Stimulated activated CD8-positive, alpha-beta memory T cell treated with anti-CD3 and anti-CD28 coated beads, Interleukin-7, amount 100 ng/mL, for 1 hour (primary cell): ENCODE measurements at places on chromosomes 12 and 14.

- DNase-seq: no peak
Measured at GRCh38 chr14:50762931-50763300, 68.0 kb downstream of the NIN start.

DNA sequence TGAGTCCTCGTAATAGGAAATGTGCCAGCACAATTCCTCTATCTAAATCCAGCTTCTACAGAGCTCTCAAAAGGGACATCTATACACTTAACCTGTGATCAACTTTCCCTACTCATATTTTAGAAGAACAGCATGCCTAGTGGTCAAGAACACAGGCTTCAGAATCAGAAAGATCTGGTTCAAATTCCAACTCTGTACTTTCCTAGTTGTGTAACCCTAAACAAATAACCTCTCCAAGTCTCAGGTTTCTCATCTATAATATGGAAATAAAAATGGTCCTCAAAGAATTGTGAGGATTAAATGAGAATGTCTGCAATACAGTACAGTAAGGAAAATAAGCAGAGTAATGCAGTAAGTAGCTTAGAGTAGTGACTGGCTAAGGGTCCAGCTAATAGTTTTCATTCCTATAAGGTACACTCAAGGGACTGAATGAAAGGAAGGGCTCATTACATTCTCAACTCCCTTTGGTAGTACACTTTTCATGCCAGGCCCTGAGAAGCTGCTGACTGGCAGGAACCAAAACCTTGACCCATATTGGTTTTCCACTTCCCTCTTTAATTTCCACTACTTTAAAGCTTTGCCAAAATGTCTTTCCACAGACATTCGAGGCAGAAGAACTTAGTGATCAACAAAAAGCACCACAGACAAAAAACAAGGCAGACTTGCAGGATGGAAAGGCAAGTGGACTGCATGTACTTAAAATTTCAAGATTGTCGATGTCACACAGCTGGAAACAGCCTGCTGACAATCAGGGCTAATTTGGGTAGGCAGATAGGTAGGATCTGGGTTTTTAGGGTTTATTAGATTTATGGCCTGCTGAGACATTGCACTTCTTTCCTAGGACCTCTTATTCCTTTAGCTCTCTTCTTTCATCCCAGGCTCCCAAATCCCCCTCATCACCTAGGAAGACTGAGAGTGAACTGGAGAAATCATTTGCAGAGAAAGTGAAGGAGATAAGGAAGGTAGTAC lies 4.3 kb downstream of the CCDC196 start:
- no peak for DNase-seq

- no peak for DNase-seq
Measured at GRCh38 chr14:95551435-95551834, 16.6 kb downstream of the GLRX5 start.

GRCh38 chr14:45526715-45527549 lies 273.9 kb upstream of the MIS18BP1 start:
- DNase-seq: no peak

GRCh38 chr12:53380794-53381730 lies 1.1 kb downstream of the SP1 start:
- no peak for DNase-seq

DNA sequence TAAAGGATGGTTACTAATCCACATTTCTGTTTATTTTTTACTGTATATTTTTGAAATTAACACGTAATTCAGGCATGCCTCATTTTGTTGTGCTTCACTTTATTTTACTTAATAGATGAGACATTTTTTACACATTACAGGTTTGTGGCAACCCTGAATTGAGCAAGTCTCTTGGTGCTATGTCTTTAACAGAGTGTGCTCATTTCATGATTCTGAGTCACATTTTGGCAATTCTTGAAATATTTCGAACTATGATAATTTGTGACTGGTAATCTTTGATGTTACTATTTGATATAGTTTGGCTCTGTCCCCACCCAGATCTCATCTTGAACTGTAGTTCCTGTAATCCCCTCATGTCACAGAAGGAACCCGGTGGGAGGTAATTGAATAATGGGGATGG lies 1120.5 kb upstream of the FLRT2 start:
- no peak for DNase-seq

GRCh38 chr12:51864833-51865670 lies 16.5 kb upstream of the FIGNL2 start:
- DNase-seq: no peak

GRCh38 chr14:68449561-68450181 lies 343.2 kb downstream of the ZFP36L1 start:
- DNase-seq: no peak

GRCh38 chr12:26224657-26225056 lies 29.3 kb downstream of the SSPN start:
- no peak for DNase-seq

GRCh38 chr12:22689876-22690275 lies 64.9 kb downstream of the ETNK1 start:
- no peak for DNase-seq

GRCh38 chr14:89067293-89067972 lies 243.0 kb downstream of the TTC8 start:
- no peak for DNase-seq

DNA sequence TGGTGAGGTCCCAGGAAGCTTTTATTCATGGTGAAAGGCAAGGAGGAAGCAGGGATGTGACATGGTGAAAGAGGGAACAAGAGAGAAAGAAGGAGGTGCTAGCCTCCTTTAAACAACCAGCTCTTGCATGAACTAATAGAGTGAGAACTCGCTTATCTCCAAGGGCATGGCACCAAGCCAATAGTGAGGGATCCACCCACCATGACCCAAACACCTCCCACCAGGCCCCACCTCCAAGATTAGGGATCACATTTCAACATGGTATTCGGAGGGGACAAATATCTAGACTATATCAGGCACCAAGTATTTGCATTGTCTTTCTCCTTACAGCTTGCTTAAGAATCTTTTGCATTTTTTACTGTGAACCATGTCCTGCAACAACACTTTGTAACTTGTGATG lies 91.9 kb upstream of the DHRS4 start:
- DNase-seq: no peak

DNA sequence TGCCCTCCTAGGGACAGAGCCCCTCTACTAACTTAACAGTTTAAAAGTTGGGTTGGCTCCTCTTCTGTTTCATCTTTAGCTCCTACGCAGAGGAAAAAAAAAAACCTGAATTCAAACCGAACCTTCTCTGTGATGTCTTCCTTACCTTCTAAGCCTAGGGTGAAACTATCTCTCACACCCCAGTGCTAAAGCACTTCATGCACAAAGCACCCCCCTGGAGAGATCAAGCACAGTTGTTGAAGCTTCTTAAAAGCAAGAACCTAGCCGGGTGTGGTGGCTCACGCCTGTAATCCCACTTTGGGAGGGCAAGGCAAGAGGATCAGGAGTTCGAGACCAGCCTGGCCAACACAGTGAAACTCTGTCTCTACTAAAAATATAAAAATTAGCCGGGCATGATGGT lies 37.6 kb downstream of the CORO1C start:
- DNase-seq: no peak

DNA sequence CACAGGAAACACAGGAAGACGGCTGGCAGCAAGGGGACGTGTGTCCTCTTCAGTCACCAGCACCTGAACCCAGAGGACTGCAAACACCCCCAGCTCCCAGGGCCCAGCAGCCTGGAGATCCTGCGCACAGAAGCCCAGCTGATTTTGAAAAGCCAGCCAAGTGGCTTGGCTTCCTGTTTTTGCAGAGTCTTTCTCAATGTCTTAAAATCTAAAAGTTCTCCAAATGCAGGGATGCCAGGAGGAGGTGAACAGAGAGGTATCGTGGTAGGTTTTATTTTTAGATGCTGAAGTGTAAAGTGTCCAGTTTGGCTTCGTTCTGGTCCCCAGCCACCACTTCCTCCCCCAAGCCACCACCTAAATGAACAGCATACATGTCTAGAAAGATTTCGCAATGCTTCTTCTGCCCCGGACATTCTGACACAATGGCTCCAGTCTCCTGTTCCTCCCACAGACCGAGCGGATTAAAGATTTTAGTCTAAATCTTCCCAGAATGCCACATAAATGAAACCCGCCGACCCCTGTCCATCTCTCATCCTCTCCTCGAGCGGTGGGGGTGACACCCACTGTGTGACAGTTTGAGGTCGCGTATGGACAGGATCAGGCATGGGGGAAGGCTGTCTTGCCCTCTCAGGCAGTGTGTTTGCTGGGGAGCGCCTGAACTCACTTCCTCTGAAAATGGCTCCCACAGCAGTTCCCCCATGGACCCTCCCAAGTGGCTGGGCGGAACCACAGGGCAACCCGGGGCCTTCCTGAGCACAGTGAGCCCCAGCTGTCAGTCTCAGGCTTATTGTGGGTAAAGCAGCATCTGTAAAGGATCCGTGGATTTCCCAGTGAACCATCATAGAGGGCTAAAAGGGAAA lies 41.6 kb downstream of the ITPK1 start:
- DNase-seq: no peak

DNA sequence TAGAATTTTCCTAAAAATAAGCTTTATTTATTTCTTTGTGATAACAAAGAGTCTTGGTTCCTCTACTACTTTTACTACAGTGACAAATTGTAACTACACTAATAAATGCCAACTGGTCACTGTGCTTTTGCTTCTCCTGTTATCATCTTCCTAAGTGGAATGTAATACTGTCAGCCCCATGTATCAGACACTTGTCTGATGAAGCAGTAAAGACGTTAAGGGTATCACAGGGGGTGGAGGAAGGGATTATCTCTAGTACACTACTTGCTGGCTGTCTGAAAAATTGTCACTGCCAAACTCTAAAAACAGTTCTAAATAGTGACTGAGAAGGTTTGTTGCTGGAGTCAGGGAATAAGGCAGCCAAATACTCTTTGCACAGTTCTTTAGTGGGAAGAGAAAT lies 11.3 kb downstream of the ASB8 start:
- DNase-seq: no peak

DNA sequence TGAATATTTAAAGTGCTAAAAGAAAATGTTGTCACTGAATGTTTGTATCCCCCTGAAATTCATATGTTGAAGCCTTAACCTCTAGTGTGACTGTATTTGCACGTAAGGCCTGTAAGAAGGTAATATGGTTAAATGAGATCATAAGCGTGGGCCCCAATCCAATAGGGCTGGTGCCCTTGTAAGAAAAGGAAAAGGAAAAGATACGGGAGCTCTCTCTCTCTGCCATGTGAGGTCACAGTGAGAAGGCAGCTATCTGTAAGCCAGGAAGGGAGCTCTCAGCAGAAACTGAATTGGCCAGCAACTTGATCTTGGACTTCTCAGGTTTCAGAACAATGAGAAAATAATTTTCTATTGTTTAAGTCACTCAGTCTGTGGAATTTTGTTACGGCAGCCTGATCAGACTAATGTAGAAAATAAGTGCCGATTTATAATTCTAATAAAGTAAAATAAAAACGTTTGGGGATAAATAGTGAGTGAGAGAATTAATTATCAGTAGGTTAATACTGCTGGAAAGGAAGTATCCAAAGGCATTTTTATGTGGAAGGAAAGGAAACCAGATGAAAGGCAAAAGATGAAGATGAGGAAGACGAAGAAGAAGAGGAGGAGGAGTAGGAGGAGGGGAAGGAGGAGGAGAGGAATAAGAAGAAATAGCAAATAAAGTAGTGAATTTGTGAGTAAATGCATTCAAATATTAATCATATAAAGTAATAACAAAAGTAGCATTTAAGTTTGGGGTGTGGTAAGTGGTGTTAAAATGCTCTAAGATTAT lies 188.5 kb upstream of the KRR1 start:
- DNase-seq: no peak

GRCh38 chr14:103384450-103385151 lies 614 bp upstream of the MARK3 start:
- DNase-seq: no peak

GRCh38 chr12:117038023-117038680 lies 61.1 kb downstream of the TESC start:
- no peak for DNase-seq

GRCh38 chr14:56474419-56475022 lies 105.1 kb upstream of the TMEM260 start:
- DNase-seq: no peak

DNA sequence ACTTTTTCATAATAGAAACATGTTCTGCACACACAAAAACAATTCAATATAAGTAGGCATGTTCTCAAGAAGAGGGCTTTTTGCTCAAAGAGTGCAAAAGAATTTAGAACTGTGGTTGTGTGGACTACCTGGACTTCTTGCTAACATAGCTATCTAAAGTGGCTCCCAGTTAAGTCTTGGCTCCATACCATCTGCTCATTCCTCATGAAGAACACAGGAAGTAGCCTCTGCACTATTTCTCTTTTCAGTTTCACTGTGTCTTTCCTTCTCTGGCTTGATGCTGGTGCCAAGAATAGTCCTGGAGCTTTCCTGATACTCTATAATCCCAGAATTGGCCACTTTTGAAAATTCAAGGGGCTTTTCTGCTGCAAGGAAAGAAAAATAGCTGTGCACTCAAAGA lies 127.4 kb downstream of the CCER1 start:
- DNase-seq: no peak

DNA sequence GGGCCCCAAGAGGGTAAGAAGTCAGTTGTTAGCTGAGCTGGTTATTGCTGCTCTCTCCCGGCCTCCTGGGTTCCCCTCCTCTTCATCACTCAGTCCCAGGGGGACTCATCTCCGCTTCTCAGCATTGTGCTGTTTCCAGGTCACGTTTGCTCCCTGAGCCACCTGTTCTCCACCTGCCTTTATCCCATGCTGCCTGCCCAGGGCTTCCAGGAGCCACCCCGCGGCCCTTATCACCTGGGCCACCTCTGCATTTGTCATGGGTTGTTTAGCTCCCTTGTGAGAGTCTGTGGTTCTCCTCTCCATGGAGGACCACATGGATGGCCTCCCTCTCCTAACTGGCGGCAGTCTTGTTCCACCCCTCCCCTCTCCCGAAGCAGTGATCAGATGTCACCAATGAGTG lies 36.0 kb downstream of the SYNDIG1L start:
- DNase-seq: no peak
